Activated gamma-delta T cell (primary cell): ENCODE measurements at places on chromosomes 6 and 20.
A peak's percentile ranks its signal among the peaks of the same experiment; 100 is the strongest.

DNA sequence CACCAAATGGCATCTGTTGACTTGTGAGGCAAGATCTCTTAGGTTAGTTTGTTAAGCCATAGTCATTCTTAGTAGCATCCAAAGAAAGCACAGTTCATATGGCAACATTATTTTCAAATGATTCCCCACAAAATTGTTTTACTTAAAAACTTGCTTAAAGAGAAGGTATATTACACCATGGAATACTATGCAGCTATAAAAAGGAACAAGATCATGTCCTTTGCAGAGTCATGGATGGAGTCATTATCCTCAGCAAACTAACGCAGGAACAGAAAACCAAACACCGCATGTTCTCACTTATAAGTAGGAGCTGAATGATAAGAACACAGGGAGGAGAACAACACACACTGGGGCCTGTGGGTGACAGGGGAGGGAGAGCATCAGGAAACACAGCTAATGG is 10.9 kb upstream of the DSE start:
- no peak for DNase-seq

- DNase-seq, result no peak
Observed at GRCh38 chr6:140436023-140436811, 1061.8 kb upstream of the CITED2 start.

GRCh38 chr6:5490501-5491069 is 229.3 kb downstream of the FARS2 start:
- no peak for DNase-seq

DNA sequence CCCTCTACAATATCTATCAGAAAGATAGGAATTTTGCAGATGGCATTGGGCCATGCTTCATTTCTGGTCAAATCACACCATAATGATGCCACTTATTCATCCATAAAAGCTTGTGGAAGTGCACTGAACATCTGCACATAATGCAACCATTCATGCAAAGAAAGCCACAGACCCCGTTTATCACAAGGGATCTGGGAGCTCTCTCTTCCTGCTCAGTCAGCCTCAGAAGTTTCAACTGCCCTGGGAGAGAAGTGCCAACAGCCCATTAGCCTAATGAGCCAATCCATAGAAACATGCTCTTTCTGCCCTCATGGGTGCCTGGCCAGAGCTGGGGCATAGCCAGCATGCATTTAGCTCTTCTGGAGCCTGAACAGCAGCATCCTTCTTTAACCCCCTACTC is 85.8 kb downstream of the SLC35F1 start:
- no peak for DNase-seq

DNA sequence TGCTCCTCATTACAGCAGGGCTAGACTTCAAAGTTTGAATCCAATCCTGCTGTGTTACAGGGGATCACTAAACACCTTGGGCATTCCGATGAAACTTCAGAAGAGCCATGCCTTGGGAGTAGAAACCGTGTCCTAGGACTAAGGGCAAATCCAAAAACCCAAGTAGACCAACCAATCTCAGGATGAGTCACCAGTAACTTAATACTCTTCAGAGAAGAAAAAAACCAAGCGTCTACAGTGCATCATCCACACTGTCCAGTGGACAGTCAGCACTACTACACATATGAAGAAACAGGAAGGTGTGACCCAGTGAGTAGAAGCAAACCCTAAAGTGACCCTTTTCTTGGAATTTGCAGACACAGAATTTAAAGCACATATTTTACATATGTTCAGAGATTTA is 39.5 kb upstream of the VAPB start:
- DNase-seq, result no peak

- no peak for DNase-seq
Observed at GRCh38 chr20:8943631-8944030, 125.3 kb upstream of the PLCB4 start.

DNA sequence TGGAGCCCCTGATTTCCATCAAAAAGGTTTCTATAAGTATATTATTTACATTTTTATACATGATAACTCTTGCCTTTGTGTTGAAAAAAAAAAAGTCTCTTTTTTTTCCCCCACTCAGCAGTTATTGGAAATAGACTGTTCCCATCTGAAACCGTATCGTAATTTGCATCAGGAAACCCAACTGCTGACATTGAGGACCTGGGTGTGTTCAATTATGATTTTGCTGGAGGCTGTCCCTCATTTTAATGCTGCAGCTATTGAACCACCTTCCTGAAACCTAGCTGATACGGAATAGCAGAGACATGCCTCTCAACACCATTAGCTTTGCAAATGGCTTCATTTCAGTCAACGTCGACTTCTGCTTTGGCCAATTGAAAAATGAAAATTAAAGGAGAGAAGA is 98.9 kb downstream of the ZNF217 start:
- DNase-seq, result no peak

GRCh38 chr6:2918936-2919335 is 15.8 kb upstream of the SERPINB9 start:
- DNase-seq, result no peak

DNA sequence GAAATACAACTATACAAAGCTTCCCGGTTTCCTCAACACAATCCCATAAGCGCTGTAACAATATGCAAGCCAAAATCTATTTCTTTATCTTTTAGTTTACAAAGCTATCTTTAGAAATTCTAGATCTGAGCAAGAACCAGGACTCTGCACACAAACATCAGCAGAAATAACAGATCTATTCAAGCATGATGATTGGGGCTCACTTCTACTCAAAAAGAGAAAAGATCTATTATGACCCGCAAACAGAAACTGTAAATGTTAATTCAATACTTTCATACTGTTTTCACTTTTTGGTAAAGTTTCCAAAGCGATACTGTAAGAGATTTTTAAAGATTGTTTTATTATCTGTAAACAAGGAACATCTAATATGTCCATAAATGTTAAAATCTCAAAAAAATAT is 86.6 kb downstream of the SESN1 start:
- no peak for DNase-seq

- DNase-seq, result no peak
Observed at GRCh38 chr6:142926177-142926493, 18.8 kb downstream of the HIVEP2 start.

DNA sequence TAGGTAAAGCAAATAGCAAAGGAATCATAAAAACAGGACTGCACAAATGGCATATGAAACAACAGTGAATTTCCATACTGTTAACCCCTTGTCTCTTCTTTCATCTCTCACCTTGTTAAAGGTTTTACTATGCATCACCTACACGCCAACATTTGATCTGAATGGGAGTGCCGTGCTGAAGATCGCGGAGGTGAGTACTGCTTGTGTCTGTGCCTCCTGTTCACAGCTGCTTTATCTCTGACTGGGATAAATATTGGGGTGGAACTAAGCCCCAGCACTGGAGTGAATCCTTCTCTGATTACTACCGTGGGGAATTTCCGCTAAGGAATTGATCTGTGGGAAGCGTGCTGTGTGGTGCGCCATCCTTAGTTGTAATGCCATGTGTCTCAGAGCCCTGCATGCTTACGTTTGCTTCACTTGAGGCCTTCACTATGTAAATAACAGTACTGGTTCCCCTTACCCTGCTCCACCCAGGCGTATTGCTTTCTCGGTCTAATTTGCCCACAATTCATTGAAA is 11.4 kb upstream of the PBOV1 start:
- DNase-seq, result no peak

DNA sequence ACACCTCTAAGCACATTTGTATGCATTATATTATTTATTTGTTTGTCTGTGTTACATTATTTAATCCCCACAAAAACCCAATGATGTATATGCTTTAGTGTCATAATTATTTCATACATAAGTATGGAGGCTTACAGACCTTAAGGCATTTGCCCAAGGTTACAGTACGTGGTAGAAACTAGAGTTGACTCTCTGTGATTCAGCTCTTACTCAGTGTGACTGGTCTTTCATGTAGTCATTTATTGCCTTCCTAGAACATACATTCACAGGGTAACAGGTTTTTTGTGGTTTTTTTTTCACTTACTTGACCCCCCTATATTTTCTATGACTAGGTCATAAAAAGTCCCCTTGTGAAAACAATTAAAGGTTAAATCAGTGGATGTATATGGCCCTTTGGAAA is 566.8 kb downstream of the TFAP2A start:
- no peak for DNase-seq

GRCh38 chr20:16861708-16862107 is 113.5 kb downstream of the OTOR start:
- DNase-seq, result no peak

DNA sequence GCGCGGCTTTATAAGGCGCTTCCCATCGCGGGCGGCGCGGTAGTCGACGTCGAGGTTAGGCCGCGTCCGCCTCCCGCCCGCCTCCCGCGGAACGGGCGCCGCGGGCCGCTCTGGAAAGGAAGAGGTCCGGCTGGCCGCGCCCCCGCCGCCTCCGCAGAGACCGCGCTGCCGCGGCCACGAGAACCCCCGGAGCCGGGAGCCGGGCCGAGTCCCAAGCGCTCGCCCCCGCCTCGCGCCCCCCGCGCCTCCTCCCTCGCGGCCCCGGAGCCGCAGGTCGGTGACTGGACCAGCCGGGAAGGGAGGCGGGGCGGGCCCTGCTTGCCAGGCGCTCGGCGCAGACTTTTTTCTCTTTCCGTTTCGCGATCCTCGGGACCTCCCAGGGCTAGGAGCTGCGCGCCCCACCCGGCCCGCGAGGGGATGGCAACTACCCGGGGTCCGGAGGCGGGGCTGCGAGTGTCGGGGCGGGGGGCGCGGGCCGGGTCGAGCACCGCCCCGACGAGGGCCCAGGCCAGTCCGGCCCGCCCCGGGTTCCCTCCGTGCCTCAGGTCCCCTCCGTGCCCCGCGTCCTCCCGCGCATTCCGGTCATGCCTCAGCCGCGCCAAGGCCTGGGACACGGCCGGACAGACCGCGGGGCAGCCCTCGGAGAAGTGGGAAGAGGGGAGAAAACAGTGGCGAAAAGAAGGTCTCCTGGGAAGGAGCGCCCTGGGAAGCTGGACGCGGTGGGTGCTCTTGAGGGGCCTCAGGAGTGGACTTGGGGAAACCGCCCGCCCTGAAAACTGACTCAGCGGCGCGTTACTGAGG is 417 bp upstream of the PXDC1 start:
- peak; percentile 35 for DNase-seq

DNA sequence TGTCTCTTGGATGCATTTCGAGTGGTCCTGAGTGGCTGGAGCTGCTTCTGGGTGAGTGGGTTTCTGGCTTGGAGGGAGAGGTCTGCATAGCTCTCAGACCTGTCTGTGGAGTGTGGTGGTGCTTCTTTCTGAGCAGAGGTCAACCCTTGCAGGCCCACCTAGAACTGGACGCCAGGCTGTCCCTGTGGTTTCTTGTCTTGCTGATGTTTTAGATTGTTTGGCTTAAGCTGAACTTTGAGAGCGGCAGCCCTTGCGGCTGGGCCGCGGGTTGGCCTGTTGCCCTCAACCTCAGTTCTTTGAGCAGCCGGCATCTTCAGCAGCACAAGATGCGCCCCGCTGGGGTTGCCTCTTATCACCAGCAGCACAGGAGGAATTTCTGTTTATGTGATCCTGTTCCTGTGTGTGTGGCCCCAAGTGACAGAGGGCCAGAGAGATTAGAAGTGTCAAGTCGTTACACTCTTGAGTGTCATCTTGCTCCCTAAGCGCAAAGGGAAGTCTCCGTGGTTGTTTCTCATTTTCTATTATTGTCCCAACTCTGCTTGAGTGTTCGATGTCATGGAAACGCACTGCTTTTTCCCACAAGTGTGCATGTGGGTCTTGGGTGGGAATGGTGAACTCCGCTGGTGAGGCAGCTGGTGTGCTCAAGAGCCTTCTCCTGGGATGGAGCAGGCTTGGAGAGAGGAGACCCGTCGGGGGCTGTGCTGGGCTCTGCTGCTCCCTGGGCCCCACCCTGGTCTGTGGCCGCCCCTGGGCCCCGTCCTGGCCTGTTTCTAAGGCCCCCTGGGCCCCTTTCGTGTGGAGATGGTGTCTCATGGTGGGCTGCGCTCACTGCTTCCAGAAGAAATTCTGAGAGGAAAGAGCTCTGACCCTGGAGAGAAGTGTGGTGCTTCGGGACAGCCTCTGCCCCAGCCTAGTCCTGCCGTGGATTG is 20.1 kb upstream of the SLC22A1 start:
- DNase-seq, result no peak

DNA sequence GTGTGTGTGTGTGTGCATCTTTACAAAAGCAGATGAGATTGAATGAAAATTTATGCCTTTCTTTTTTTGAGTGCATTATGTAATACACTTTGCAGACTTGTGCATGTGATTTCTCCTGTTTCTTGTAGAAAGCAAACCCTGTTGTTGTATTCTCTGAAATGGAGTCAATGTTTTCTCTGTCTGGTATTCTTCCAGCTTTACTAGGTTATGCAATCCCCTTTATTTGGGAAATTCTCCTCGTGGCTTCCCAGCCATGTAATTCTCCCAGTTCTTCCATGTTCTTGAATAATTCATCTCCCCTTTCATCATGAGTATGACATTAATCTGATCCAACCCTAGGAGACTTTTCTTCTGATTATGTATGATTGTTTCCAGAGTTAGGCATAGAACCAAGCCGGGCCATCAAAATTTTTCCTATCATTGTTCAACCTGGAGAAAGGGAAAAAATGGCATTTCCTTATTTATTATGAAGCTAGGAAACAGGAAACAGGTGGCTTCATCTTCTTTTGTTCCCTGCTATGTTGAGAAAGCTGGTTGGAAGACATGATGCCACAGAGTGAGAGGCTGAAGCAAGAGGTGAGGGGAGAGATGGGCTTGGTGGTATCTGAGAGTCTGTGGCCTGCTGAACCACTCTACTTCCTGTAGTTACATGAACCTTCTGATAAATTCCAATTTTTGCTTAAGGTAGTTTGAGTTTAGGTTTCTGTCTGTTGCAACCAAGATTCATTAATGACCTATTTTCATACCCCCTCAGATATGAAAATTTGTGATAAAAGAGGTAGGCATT is 68.8 kb downstream of the PRL start:
- no peak for DNase-seq

DNA sequence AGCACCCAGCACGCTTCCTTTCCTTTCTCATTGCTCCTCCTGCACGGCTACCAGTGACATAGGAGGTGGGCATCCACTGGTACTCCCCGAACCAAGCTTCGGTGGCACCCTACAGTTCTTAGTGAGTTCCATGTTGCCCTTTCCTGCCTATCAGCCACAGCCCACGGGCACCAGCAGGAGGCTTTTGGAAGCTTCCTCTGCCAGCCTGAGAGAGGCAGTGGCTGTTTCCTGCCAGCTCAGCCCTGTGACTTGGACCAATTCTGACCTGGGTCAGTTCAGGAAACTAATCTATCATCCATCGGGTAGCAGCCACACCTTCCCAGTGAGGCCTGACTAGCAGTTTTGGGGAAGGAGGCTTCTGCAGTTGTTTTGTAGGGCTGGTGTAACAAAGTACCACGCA is 176.4 kb upstream of the UST start:
- DNase-seq, result no peak

DNA sequence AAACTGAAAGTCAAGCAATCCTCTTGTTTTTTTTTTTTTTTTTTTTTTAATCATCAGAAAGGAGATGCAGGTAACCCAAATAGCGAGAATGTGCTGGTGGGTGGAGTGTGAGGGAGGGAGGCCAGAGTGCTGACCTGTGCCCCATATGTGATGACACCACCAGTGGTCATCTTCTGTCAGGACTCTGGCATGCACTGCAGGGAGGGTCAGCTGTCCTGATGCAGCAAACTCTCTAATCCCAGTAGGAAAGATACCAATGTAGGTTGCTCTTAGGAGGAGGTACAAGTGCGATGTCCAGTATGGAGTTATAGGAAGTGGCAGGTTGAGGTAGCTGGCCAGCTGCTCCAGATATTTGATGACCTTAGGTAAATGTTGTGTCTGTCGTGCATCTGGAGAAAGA is 2.8 kb upstream of the CST4 start:
- DNase-seq, result no peak

GRCh38 chr6:36677753-36678487 is 594 bp upstream of the CDKN1A start:
- no peak for DNase-seq
